NCI-H524 treated with DMSO at 0.1 percent for 48 hours (cell line): ENCODE measurements at places on chromosomes 7 and 10.
A peak's percentile ranks its signal among the peaks of the same experiment; 100 is the strongest.

GRCh38 chr10:30639946-30640786 lies 10.6 kb upstream of the LYZL2 start:
- DNase-seq, result no peak

DNA sequence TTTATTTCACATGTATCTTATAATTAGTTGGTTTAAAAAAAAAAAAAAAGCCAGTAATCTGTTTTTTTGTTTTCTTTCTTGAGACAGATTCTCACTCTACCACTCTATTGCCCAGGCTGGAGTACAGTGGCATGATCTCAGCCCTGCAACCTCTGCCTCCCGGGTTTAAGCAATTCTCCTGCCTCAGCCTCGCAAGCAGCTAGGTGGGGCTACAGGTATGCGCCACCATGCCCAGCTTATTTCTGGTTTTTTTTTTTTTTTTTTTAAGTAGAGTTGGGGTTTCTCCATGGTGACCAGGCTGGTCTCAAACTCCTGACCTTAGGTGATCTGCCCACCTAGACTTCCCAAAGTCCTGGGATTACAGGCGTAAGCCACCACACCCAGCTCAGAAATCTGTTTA lies 34.1 kb upstream of the CAPZA2 start:
- no peak for DNase-seq

- DNase-seq, result no peak
Observed at GRCh38 chr10:99172128-99172738, 63.4 kb downstream of the HPSE2 start.

DNA sequence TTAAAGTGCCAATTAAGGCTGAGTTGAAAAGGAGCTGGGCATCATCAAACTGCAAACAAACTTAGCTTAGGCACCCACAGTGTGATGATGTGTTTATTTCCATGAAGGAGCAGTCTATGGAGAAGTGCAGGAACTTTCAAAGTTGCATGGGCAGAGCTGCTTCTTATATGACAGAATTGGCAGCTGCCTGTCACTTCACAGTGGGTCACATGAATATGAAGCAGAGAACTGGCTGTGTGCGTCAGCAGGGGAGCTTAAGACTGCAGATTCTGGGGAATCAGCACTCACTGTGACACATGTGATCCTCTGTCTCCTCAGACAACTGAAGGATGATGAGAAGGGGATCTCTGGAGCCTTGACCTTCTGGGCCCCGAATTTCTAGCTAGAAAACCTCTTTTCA lies 36.6 kb downstream of the RBM28 start:
- DNase-seq, result no peak

- DNase-seq, result no peak
Observed at GRCh38 chr10:6516281-6516928, 63.7 kb downstream of the PRKCQ start.

GRCh38 chr7:127514499-127514898 lies 70.9 kb downstream of the GCC1 start:
- DNase-seq, result peak; percentile 7

- DNase-seq, result no peak
Observed at GRCh38 chr10:119659951-119660350, 8.8 kb downstream of the BAG3 start.

GRCh38 chr7:46230990-46231305 lies 309.9 kb upstream of the IGFBP3 start:
- no peak for DNase-seq

DNA sequence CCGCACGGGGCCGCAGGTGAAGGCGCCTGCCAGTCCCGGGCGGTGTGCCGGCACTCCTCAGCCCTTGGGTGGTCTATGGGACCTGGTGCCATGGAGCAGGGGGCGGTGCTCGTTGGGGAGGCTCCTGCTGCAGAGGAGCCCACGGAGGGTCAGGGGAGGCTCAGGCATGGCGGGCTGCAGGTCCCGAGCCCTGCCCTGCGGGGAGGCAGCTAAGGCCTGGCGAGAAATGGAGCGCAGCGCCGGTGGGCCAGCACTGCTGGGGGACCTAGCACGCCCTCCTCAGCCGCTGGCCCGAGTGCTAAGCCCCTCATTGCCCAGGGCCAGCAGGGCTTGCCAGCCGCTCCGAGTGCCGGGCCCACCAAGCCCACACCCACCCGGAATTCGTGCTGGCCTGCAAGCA lies 18.9 kb downstream of the AKR1E2 start:
- no peak for DNase-seq

DNA sequence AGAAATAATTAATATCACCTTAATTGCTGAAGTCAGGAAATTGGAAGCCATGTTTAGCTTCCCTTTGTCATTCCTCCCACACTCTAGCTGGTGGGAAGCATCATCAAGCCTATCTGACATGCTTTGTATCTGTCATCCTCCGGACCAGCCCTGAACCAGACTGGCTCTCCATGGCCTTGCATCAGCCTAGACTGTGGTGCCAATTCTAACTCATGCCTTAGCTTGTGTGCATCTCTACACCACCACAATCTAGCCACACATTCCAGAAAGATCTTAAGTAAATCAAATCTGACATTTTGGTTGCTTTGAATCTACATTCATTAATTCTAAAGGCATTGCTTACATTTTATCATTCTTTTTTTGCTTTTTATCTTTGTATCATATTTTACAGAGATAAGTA lies 196.4 kb upstream of the VSTM2A start:
- no peak for DNase-seq

- no peak for DNase-seq
Observed at GRCh38 chr7:68917041-68917651, 681.1 kb upstream of the AUTS2 start.

DNA sequence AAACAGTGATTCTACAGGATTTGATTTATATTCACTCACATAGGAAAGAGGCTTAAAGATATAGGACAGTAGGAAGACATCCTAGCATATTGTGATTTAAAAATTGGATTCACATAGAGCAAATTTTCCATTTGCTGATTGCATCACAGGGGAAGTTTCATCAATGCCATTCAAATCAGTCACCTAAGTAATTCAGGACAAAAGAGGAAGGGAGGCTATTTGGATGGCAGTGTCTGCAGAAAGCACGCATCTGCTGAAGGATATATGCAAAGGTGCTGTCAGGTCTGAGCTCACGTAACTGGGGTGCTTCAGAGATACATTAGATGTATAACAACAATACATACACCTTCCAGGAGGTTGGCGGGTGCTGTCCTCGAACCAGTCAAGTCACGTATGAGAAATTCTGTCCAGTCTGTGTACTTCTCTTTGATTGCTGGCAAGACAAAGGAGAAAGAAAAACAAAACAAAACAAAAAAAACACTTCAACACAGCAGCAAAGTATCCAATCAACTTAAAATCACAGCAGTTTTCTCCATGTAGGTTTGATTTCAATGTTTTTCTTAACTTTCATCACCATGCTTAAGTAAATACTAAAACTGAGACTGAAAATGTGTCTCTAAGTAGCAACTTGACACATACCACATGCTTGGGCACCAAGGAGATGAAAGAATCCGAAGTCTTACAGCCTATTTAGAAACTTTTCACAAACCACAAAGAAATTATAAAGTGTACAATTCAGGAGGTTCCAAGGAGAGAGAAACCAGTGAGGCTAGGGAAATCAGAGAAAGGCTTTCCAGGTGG lies 125.1 kb downstream of the SFMBT2 start:
- DNase-seq, result no peak

- DNase-seq, result no peak
Observed at GRCh38 chr7:5690931-5691473, 90.5 kb downstream of the RNF216 start.

DNA sequence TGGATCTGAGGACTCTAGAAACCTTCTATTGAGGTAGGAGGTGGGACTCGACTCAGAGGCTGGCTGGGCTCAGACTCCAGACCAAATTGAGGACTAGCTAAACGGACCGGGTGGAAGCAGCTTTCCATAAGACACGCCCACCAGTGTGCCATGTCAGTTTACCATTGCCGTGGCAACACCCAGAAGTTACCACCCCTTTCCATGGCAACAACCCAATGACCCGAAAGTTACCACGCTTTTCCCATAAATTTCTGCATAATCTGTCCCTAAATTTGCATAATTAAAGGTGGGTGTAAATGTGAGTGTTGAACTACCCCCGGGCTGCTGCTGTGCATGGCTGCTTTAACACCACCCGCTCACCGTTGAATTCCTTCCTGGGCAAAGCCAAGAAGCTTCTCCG lies 58.9 kb downstream of the MICALL2 start:
- DNase-seq, result no peak

- DNase-seq, result no peak
Observed at GRCh38 chr10:2118201-2118600, 380.9 kb upstream of the ADARB2 start.

GRCh38 chr10:79904671-79905321 lies 44.1 kb downstream of the SFTPD start:
- DNase-seq, result no peak

GRCh38 chr7:154644366-154644765 lies 358.6 kb downstream of the PAXIP1 start:
- DNase-seq, result no peak

- DNase-seq, result no peak
Observed at GRCh38 chr10:30059209-30060107, at the start of gene JCAD. TSS of gene JCAD (minus strand) at chr10:30059586. CDS start at chr10:30047812, 11,774 bp downstream.

DNA sequence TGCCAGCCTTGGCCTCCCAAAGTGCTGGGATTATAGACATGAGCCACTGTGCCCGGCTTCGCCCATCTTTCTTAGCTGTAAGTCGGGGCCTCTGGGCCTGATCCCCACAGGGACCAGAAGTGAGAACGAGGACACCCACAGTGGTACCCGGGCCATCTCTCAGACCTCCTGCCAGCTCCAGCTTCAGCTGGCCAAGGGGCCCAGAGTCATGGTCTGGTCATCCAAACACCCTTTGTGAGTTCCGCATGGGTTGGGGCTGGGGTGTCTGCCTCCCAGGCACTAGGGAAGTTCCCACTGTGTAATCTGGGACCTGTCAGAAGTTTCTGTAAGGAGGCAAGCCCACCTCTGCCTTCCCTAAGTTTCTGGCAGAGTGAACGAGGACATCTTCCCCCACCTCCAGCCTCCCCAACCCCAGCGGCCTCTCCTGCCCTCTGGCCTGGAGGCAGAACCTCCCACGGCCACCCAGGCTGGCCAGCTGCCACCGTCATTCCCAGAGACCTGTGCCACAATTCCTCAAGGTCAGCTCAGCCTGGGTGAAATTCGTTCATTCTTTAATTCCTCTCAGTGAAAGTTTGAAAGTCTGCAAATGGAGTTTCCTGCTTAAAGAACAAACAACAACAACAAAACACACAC lies 19.5 kb upstream of the FOXL3 start:
- DNase-seq, result no peak

GRCh38 chr10:121941532-121941931 lies 13.7 kb upstream of the ATE1 start:
- no peak for DNase-seq

DNA sequence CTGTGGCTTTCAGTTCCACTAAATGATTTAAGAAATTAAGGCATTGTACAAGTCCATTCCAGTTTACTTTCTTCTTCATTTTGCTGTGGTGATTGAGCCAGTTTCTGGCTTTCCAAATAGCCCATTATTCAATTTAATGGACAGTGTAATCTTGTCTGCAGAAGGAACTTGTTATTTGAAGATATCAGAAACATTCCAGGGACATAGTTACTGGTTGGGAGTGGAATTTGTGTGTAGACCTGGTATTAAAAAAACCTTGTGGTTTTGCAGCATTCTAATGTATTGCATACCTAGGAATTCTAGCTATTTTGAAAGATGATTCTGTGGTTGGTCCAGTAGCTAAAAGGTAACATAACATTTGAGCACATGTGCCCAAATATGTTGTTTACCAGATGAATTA lies 72.2 kb downstream of the MCU start:
- no peak for DNase-seq

DNA sequence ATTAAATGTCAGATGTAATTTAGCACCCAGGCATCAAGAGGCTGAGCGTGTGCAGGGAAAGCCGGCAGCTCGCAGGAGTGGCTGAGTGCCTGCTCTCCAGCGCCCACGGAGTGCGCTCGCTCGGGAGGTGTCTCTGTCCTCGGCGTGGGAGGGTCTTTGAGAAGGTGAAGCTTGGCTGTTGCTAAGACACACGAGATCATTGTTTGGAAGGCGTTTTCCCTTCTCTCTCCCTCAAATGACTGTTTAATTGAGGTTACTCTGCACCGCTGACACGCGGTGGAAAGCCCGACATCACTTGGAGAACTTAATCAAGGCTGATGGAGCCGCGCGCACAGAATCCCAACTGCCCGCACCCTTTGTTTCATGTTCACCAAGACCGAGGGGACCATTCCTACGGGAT lies 414.6 kb downstream of the DNAJB6 start:
- no peak for DNase-seq

DNA sequence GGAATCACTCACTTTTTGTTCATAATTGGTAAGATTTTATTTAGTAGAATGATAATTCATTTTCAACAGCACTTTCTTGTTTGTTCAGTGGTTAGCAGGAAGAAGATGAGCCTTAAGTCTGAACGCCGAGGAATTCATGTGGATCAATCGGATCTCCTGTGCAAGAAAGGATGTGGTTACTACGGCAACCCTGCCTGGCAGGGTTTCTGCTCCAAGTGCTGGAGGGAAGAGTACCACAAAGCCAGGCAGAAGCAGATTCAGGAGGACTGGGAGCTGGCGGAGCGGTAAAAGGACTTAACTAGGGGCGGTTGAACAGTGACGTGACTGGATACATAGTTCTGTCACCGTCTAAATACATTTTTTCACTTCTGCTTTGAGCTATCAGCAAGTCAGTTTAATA lies 31.3 kb downstream of the RABGEF1 start:
- DNase-seq, result no peak

- no peak for DNase-seq
Observed at GRCh38 chr7:133364959-133365690, 112.2 kb downstream of the EXOC4 start.

DNA sequence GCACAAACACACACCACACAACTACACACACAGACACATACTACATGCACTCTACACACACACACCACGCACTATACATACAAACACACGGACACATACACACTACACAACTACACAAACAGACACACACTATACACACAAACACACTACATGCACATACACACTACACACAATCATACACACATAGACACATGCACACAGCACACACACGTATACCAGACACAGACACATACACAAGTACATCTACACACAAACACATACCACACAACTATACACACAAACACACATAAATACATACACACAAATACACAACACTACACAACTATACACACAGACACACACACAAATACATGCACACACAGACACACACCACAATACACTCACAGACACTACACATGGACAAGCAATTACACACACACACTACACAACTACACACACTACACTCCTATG lies 4.6 kb downstream of the GPR15LG start:
- DNase-seq, result no peak

GRCh38 chr7:96297876-96298275 lies 24.0 kb downstream of the SLC25A13 start:
- DNase-seq, result no peak

- DNase-seq, result no peak
Observed at GRCh38 chr10:102850025-102850518, 4.0 kb upstream of the BORCS7 start.

DNA sequence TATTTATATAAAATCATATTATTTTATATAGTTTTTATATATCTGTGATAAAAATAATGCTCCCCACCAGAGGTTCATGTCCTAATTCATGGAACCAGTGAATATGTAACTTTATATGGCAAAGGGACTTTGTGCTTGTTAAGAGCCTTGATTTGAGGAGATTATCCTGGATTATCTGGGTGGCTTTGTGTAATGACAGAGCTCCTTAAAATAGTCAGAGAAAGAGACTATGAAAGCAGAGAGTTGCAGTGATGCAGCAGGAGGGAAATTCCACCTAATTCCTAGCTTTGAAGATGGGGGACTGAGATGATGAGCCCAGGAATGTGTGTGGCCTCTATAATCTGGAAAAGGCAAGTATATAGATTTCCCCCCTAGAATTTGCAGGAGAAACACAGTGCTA lies 1034.2 kb upstream of the C7orf33 start:
- DNase-seq, result peak; percentile 27
